ENCODE measurements at places on chromosomes 7 and 10.
A peak's percentile ranks its signal among the peaks of the same experiment; 100 is the strongest.

DNA sequence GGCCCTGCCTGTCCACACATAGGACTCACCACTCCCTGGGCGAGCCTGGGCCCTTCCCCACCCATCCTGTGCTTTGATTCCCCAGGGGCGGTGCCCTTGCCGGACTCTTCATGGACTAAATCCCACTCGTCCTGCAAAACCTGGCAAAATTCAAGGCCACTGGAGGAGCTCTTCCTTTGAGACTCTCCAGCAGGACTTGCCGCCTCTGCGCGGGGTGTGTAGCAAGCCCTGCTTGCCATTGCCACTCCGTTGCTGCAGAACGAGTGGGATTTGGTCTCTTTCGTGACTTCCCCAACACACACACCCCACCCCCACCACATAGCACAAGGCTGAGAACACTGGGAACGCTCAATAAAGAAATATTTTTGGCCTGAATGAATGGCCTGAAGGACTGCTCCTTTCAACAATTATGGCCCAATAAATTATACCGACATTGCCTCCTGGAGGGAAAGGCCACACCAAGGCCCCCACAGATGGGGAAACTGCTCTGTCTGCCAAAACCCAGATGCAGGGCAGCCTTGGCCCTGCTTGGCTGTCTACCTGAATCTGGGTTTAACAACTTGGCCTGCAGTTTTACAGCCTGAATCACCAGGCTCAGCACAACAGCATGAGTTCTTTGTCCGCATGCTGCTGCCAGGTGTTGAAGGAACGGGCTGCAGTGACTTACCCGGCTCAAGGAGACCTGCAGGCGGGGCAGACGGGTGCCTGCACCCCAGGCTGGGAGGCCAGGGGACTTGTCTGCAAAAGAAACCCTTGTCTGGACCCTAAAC is 72.8 kb upstream of the KAT6B start:
- DNase-seq, result no peak

- peak; percentile 1 for DNase-seq
These were observed 551 bp downstream of the WASL start for GRCh38 chr7:123748171-123748733.

GRCh38 chr10:128268015-128268722 is 141.9 kb upstream of the MKI67 start:
- DNase-seq, result no peak

- DNase-seq, result no peak
These were observed 141.5 kb downstream of the LRRN3 start for GRCh38 chr7:111232249-111233084.

- peak; percentile 63 for DNase-seq
These were observed 12.2 kb downstream of the ARPC1B start for GRCh38 chr7:99386584-99387238.

DNA sequence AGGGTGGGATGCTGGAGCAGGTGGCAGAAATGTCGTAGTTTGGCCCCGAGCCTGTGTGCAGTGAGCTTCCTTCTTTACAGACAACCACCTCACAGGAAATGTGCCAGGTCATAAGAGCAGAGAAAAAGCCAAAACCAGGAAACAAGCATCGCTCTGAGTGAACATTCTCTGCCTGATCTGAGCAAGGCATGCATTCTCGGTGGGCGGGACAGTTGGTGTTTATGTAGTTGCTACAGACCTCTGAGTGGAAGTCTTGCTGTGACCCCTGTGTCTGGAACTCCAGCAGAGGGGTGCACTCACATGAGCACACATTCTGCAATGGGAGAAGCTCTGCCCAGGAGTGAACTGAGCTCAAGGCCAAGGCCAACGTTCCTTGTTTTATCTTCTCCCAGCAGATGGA is 230.1 kb downstream of the TCERG1L start:
- DNase-seq, result no peak

- no peak for DNase-seq
These were observed 47.2 kb upstream of the NRP1 start for GRCh38 chr10:33381451-33382215.

GRCh38 chr10:48274636-48275035 is at the start of gene FRMPD2:
FRMPD2 (minus strand) TSS chr10:48274696; CDS start chr10:48274567, 129 bp downstream.
- DNase-seq, result no peak

DNA sequence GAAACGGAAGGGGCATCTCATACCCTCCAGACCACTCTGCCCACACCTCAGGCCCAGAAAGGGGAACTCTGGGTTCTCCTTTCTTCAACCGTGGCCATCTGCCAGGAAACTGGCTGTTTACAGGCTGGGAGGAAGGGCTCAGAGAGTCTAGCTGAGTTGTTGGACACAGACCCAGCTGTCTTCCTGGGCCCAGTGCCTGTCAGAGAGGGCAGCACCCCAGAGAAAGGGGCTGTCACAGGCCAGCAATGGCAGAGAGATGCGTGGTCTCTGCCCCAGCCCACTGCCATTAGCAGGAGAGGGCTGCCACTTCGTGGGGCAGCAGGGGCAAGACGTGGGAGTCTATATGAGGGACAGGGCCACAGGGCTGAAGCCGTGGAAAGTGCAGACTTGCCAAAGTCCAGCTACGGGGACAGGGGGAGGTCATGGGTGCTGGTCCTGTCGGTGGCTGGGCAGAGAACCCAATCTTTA is 11.0 kb downstream of the GRID1 start:
- no peak for DNase-seq

DNA sequence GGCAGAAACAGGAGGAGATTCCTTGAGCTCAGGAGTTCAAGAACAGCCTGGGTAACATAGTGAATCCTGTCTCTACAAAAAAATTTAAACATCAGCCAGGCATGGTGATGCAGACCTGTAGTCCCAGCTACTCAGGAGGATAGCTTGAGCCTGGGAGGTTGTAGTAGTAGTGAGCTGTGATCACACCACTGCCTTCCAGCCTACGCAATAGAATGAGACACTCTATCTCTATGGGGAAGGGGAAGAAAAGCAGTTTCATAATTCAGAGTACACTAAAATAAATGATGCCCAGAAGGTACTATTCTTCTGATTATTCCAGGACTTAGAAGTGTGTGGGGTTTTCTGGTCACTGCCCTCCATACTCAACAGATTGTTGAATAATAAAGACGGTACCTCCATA is 177.3 kb downstream of the KMT2E start:
- DNase-seq, result no peak

- DNase-seq, result no peak
These were observed 768.6 kb upstream of the SORCS1 start for GRCh38 chr10:107933076-107933475.

GRCh38 chr10:1472178-1472958 is 265.0 kb downstream of the ADARB2 start:
- DNase-seq, result no peak

DNA sequence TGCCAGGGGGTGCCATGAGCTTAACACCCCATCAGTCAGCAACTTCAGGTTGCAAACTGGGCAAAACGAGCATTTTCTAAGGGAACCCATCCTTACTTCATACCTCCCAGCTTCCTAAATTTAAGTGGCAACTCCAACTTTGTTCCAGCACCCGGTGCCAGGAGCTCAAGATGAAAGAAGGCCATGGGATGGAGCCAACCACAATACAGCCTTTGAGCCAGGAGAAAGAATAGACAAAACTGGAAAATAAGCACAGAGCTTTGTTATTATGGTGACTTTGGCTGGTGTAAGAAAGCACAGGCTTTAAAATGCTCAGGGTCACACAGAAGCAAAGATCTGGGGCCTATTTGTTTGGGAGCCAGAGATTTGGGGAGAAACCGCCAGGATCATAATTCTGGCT is 388.7 kb upstream of the MGMT start:
- no peak for DNase-seq

GRCh38 chr7:142556740-142557139 is 192.5 kb upstream of the PRSS1 start:
- DNase-seq, result no peak

- DNase-seq, result no peak
These were observed 235.7 kb upstream of the CCDC6 start for GRCh38 chr10:60141896-60142559.

DNA sequence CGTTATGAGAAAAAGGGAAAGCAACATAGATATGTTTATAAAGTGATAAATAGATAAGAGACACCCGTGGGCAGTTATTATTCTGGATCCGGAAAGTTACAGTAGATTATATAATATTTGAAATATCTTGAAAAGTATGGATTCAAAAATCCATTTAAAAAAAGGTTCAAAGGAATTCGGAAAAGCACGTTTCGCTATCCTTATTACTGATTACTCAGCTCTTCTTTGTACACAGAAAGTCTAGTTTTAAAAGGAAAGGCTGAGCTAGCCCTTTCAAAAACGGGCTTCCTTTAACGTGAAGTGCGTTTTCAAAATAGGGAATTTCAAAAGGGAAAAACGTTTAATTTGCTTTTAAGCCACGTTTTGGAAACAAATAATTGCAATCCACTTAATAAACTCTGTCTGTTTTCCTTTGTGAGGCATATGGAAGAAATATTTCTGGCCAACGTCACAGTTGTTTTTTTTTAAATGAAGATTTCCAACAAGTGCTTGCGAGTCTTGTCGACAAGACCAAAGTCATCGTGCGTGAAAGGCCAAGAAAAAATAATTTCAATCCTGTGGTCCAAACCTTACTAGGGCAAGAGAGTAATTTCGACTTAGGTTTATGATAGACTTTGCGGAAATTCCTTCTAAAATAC is 2.2 kb upstream of the SKIDA1 start:
- no peak for DNase-seq

DNA sequence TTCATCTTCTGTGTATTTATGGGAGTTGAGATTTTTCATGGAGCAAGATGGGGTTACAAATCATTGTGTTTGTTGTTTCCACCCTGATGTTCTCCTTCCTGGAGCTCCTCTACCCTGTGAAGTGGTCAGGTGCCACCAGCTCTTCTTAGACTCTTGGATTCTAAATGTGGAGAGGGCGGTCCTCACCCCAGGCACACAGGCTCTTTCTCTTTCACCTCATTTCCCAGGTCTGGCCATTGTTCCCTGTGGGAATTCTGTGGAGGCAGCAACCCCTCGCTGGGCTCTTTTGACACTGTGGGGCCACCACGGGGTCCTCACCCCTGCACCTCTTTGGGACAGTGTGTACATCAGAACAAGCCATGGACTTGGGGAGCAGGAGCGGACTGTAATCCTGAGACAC is 95.9 kb downstream of the TRRAP start:
- no peak for DNase-seq

GRCh38 chr10:100318207-100318606 is 11.8 kb downstream of the PKD2L1 start:
- DNase-seq, result no peak

DNA sequence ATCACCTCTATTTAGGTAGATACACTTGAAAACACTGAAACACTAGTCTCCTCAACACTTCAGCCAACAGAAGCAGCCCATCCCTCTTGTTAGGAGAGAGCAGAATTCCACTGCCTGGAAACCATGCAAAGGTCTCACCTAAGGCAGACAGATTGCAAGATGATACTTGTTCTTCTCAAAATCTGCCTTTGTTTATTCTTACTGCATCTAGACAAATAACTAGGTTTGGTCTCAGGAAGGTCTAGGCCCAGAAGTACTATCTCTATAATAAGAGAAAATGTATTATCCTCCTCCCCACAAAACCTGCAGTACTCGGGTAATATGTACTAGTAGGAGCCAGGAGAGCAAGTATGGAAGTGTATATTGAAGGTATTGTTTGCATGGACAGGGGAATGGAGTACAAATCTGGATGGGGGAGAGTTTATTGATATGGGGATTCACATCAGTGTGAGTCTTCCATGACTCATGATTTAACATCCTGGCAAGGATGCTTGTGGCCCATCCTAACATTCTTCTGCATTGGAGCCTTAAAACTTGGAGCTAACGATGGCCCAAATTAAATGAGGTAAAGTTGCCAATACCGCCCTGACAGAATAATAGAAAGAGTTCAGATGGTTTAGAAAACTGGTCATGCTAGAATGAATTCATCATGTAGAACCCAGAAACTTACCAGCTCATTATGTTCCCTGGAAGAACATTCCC is 109.2 kb downstream of the EPC1 start:
- DNase-seq, result no peak

- no peak for DNase-seq
These were observed 31.2 kb upstream of the BMPER start for GRCh38 chr7:33873981-33874750.

GRCh38 chr10:637771-638195 is 51.7 kb downstream of the DIP2C start:
- DNase-seq, result no peak

DNA sequence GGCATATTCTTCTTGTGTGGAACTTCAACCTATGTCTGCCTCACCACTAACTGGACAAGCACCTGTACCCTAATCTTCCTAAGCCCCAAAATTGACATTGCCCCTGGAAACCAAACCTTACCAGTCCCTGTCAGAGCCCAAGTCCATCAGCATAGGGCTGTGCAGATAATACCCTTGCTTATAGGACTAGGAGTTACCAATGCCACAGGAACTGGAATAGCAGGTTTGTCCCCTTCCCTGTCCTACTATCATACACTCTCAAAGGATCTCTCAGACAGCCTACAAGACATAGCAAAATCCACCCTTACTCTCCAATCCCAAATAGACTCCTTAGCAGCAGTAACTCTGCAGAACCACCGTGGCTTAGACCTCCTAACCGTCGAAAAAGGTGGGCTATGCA is 19.8 kb downstream of the ZNF107 start:
- DNase-seq, result no peak

DNA sequence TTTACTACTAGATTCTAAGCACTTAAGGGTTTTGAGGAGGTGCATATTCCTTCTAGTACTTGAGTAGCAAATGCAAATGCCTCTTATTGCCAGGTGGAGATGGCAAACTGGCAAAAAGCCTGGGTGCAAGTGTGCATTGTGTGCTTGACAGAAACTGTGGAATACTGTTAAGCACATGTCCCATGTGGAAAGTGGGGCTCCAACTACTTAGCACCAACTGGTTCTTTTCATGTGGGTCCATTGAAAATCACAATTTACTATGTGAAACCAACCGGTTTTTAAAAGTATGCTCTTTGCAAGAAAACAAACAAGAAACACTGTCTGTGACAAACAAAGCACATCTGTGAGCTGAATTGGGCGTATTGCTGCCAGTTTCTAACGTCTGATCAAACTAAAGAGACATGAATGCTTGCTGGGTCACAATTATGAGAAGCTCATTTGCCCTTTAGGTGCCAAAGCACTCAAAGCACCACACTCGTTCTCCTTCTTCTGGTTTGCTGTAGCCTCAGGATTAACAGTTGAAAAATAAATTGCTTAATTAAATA is 197.4 kb downstream of the SEMA3E start:
- DNase-seq, result no peak

DNA sequence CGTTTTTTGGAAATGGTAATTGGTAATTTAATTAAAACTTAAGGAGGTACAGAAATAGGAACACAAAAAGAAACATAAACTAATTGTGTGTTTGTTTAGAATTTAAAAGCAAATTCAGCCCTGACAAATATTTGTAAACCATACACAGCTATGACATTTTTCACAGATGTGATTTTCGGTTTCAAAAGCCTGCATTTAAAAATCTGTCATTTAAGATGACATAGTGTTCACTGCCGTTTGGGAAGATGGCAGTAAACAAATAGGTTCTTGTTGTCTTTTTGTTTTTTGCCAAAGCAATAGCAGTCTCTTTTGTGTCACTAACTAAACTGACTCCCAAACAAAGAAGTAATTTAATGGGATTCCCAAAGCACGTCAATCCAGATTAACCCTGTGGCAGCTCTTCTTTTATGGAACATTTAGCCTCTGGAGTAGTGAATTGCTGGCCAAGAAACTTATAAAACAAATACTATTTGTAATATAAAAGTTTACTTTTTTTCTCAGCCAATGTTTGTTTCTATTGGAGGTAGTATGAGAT is 697.6 kb downstream of the PHTF2 start:
- no peak for DNase-seq

Measured in CD8-positive, alpha-beta T cell (primary cell).